D341Med (cell line): ENCODE measurements at places on chromosomes 3 and 15.

- no peak for DNase-seq
Measured at GRCh38 chr3:100682056-100682853, 27.0 kb upstream of the TFG start.

DNA sequence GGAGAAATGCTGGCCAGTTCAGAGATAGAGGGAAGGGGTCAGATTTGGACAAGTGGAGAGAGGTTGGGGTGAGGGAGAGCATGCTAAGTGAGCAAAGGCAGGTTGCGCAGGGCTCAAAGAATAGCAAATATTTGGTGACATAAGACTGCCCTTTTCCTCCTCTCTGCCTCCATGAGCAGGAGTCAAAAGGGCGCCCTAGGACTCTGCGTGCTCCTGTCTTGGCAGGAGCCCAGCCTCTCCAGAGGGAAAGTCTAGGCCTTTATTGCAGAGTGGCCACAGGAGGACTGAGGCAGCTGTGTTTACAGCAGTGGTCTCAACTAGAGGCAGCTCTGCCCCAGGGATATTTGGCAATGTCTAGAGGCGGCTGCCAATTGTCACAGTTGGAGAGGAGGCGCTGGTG, 165.6 kb downstream of the FAM43A start:
- no peak for DNase-seq

DNA sequence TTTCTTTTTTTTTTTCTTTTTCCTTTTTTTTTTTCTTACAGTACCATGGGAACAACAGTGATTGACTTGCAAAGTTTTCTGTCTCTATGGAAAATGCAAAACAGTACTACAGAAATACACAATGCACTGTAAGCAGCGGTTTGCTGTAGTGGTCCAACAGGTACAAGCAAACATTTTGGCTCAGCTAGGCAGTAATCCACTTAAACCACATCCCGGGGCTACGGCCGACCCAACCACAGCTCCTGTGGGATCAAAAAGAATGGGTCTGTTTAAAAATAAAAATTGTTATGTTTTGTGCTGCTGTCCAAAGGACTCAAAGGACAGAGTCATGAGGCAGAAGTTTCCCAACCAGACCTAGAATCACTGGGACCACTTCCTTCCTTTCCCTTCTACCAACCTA, 667.1 kb upstream of the ADAMTS9 start:
- no peak for DNase-seq

GRCh38 chr15:85492406-85492805, 112.0 kb downstream of the AKAP13 start:
- no peak for DNase-seq

- DNase-seq = no peak
Measured at GRCh38 chr3:127680798-127681221, 8.1 kb downstream of the ABTB1 start.

DNA sequence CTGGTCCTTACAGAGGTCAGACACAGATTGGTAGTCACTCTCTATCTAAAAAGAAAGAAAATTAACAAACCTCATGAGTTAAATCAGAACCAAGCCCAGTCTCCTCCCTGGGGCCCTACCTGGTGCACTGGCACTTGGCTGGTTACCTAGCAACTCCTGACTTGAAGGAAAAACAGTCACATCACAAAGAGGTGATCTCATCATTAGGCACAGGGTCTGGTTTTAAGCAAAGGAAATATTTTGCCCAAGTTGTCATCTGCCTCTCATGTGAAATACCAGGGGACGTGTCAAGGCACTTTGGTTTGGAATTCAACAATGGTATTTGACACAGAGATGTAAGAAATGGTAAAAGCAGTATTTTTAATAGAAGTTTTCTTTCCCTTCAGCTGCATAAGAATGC, 47.7 kb upstream of the FMN1 start:
- no peak for DNase-seq

- DNase-seq = peak; percentile 72
Measured at GRCh38 chr15:64151727-64152506, at the start of gene SNX22. Gene SNX22, plus strand, starts transcription at chr15:64151731. Its CDS starts 45 bp downstream, at chr15:64151776.

GRCh38 chr3:22748453-22749045, 454.6 kb upstream of the UBE2E2 start:
- DNase-seq = no peak
